ENCODE measurements at places on chromosomes 5 and 9.

DNA sequence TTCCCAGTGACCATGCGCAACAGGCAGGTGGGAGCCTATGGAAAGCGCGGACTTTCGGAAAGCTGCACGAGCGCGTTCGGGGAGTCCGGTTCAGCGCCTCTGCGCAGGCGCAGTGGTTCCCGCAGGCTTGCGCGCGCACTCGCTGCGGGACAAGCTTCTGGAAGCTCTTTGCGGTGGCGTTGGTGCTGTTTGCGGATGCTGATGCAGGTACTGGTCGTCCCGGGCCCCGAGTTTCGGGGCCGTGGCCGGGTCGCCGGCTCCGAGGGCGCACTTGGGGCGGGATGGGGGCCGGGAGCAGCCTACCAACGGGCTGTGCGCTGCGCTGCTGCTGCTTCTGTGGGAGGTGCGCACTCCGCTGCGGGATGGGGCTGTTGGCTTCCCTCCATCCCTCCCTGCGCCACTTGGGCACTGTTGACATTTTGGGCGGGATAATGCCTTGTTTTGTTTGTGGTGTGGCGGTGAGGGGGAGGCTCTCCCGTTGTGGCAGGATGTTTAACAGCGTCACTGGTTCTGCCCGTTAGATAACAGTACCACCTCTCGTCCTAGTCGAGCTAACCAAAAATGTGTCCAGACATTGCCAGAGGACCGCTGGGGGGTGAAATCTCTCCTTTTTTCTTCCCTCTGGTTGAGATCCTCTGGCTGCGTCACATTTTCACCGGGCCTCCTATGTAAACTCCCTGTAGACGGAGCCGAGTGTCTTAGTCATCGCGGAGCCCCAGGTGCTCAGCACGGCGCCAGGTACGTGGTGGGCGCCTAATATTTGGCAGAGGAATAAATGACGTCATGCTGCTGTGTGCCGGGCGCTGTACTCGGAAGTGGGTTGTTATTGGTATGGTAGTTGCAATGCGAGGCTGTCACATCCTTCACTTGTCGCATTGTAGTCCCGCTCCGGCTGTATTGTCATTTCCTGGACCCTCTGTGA is at the start of gene ZNF483:
ZNF483 (plus strand) TSS at position 124 of the 922 bp plus-strand sequence. CDS start 2,217 bp downstream, outside the sequence.
- DNase-seq, result peak; percentile 83

DNA sequence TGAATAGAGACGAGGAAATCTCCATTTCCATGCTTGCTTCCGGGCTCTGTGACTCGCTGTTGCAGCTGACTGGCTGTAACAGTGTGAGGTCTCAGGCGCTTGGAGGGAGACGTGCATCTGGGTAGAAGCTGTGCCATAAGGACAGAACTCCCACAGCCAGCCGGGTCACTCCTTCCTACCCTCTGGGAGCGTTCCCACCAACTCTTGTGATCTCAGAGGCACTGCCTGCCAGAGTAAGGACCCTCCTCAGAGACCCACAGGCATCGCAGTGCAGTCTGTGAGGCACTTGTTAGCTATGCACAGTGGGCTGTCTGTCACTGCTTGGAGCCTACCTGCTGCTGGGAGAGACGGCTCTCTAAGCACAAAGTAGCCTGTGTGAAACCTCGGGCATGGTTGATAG is 203.4 kb upstream of the SEMA6A start:
- no peak for DNase-seq

- DNase-seq, result no peak
Observed at GRCh38 chr9:81498576-81498975, 190.8 kb downstream of the TLE1 start.

DNA sequence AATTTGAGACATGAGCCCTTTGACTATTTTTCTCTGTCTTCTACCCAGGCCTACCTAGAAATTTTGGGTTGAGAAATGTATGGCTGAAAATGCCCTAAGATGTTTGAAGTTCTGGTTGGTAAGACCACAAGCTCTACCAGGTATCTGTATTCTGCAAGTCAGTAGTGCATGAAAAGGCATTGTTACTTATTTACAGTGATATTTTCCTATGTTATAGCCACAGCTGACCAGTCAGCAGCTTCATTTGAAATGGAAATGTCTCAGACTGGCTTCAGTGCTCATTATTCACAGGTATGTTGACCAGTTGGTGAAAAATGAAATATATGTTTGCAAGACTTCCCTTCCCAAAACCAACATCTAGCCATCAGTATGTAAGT is 91.9 kb upstream of the ITGA2 start:
- DNase-seq, result no peak

DNA sequence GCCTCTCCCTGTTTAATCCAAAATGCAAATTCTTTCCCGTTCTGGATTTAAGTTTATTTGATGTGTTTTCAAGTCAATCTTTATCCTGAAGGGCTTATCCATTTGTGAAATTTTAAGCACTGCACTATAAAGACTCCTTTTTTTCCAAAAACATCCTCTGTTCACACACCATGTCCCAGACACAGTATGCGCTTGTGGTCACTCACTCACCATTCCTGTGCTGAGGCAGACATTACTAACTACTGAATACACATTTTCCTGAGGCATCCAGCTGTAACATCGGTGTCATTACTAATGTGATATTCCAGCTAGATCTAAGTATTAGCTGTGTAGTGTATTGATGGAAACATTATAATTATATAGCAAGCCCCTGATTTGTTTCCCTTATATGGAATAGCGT is 298.4 kb downstream of the KCTD16 start:
- DNase-seq, result no peak

- no peak for DNase-seq
Observed at GRCh38 chr9:135514342-135515082, 6.7 kb upstream of the LCN1 start.

GRCh38 chr9:78923966-78924659 is 627.2 kb downstream of the PSAT1 start:
- no peak for DNase-seq

GRCh38 chr5:171848486-171848885 is 62.9 kb downstream of the SMIM23 start:
- DNase-seq, result no peak

GRCh38 chr9:76090909-76091308 is 200.4 kb downstream of the PCSK5 start:
- no peak for DNase-seq

DNA sequence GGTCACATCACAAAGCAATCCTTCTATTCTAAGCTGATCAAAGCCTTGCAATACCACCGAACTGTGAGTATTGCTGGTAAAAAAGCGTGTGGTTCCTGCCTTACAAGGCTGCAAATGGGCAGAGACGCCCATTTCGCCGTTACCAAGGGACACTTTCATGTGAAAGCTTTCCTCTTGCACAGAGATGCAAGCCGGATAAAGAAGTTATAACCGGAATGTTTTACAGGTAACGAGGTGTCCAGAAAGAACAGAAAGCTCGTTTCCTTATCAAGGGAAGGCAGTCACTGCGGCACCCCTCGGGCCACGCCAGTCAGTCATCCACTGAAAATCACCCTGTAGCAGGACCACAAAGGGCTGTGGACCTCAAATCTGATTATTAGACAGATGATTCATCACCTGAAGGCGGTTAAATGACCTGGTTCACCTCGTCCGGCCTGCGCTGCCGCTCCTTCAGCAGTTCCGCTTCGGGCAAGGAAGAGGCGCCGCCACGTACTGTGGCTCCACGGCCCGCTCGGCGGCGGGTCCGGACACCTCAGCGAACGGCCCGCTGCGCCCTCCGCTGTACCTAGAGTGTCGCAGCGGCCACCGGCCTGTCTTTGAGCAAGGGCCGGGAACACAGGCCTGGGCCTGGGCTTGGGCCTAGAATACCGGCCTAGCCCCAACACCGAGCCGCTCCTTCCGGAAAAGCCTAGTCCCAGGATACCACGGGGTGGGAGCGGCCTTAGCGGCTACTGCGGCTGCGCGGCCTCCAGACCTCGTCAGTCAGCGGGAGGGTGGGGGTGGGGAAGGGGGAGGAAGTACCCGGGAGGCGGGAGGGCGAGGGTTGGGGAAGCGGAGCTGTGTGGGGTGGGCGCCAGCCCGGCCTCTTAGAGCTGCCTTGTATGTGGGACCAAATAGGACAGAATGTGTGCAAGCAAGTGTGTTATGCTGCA is at the start of gene KLHL9:
KLHL9 (minus strand) TSS at position 704 of the 932 bp plus-strand sequence; CDS start at position 159, 545 bp downstream.
- DNase-seq, result peak; percentile 93

- DNase-seq, result no peak
Observed at GRCh38 chr5:77844373-77844622, 68.2 kb upstream of the TBCA start.

DNA sequence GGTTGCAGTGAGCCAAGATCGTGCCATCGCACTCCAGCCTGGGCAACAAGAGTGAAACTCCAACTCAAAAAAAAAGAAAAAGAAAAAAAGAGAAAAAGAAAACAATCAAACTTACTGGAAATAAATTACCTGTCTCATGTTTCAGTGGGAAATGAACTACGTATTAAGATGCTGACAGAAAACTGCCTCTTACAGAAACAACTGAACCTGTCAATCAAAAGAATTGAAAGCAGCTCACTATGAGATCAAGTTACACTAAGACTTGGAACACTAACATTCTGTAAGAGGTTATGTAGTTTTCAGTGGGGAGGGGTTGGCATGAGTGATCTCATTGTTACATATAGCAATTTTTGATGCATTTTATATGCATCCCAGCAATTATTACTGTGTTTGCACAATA is 64.4 kb upstream of the SPATA31E1 start:
- DNase-seq, result no peak

DNA sequence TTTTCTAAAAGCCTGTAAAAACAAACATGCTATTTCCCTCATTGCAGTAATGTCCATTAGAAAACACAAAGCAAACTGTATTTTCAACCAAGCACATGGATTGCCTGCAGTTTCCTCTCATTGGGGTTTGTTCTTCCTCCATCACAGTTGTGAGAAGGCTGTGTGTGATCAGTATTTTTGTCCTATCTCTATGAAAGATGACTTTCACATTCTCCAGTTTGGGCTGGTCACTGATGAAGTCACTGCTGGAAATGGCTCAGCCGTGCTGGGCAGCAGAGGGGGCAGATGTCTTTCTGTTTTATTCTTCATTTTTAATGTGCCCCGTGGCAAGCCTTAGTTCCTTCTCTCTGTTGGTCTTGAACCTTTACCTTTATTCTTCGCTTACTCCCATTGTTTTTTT is 288.9 kb upstream of the MPDZ start:
- DNase-seq, result peak; percentile 18

GRCh38 chr9:2257248-2257929 is 242.2 kb downstream of the SMARCA2 start:
- no peak for DNase-seq

- DNase-seq, result no peak
Observed at GRCh38 chr9:88852794-88853193, 138.5 kb upstream of the S1PR3 start.

- no peak for DNase-seq
Observed at GRCh38 chr5:139651853-139652787, 4.0 kb downstream of the CXXC5 start.

DNA sequence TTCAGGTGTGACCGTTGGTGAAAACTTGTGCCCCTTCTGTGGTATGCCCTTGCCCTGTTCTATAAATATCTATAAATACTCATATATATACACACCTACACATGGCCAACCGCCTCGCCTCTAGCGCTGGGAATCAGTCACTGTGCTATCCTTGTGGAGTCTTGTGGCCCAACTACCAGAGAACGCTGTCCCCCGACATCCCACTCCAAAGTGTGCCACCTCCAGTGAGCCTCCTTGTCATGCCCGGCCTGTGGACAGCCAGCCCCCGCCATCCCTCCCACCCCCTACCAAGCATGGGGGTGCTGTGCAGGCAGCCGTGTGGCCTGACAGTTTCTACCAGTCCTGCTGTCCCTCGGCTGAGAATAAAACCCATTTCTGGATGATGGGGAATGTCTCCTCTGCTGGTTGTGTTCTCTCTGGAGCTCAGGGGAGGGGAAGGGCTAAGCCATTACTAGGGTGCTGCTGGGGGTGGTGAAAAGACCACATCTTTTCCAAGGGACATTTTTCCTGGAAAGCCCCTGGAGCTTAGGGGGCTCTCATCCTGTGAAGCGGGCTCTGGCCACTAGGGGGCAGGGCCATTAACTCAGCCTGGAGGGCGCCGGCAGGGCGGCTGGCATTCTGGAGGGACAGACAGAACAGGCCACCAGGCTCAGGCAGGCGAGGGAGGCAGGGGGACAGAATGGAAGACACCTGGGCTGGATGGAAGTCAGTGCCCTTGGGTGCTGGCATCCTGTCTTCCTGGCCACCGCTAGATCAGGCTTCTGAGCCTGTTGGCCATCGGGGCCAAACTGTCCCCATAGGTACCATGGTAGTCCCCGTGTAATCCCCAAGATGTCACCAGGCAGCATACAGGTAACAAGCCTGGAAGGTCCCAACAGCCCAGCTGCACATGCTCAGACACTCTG is 20.7 kb downstream of the GOLGA2 start:
- peak; percentile 9 for DNase-seq

GRCh38 chr5:117102591-117102990 is 528.0 kb upstream of the SEMA6A start:
- DNase-seq, result no peak

DNA sequence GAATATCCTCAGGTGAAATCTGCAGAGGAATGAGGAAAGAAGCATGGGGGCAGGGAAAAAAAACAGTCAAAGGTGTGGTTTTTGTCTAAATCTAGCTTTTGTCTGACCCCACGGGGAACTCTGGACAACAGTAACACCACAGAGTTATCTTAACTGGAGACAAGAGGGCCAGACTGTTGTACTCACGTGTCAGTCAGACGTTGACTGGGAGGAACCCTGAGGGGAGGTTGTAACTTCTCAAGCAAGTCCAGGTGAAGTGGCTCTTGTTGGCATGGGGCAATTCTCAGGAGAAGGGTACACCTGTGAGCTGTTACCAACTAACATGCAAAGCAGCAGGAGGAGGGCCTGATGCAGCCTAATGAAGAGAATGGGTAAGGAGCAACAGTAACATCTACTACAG is 44.1 kb upstream of the SHISAL2B start:
- DNase-seq, result no peak

- DNase-seq, result no peak
Observed at GRCh38 chr5:177378884-177379883, 5.0 kb upstream of the SLC34A1 start.

GRCh38 chr5:67050125-67050524 is 146.5 kb downstream of the CD180 start:
- peak; percentile 82 for DNase-seq

- no peak for DNase-seq
Observed at GRCh38 chr9:88628114-88628513, 93.1 kb downstream of the NXNL2 start.

DNA sequence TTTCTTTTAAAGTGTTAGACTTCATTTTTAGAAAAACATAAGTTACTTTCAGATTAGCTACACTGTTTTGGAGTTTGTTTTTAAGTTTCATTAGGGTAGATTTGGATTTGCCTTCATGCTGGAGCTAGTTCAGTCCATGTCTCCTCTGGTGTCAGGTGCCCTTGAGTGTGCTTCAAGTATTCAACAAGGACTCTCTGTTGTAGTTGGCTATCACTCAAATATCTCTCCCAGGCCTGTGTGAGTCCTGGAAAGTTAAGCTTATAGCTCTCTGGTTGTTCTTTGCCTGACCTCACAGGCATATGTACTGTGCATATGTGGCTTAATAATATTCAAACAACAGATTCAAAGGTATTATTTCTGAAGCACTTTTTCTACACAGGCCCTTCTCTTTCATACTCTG is 45.4 kb downstream of the PTBP3 start:
- peak; percentile 50 for DNase-seq

All from NCI-H2029 (cell line).